ENCODE measurements at places on chromosomes 4 and X.
A peak's percentile ranks its signal among the peaks of the same experiment; 100 is the strongest.

DNA sequence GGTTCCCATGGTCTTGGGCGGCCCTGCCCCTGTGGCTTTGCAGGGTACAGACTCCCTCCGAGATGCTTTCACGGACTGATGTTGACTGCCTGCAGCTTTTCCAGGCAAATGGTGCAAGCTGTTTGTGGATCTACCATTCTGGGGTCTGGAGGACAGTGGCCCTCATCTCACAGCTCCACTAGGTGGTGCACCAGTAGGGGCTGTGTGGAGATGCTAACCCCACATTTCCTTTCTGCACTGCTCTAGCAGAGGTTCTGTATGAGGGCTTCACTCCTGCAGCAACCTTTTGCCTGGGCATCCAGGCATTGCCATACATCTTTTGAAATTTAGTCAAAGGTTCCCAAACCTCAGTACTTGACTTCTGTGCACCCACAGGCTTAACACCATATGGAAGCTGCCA lies 176.1 kb downstream of the DCAF12L1 start:
- no peak for DNase-seq

- DNase-seq: no peak
Measured at GRCh38 chrX:45472968-45473367, 272.3 kb upstream of the DIPK2B start.

GRCh38 chr4:73068491-73069337 lies 802 bp downstream of the COX18 start:
- DNase-seq: no peak

DNA sequence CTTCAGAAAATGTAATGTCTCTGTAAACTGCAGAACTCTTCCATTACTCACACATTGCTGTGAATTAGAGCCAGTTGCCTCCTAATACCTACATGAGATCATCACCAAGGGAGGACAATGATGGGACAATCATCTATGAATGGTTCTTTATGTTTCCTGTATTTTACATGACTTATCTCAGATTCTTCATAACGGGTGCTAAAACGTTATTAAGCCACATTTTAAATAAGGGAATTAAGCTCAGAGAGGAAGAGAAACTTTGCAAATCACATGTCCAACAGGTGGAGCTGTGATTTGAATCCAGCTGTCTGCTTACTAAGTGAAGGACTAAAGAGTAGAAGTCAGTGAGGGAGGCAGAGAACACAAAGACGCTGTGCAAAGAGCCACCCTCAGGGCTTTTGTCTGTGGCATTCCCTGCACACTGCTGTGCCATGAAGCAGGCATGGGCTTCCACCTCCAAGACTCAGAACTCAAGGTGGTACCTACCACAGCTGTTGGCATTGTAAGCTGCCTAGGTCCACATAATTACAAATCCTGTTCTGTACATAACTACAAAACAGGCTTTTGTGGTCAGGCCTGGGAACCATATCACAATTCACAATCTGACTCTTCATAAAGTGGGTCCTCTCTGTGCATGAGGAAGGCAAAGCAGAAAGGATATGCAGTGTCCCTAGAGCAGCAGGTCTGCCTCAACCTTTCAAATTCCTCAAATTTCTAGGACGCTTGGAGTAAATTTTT lies 12.8 kb downstream of the TBC1D9 start:
- DNase-seq: no peak

DNA sequence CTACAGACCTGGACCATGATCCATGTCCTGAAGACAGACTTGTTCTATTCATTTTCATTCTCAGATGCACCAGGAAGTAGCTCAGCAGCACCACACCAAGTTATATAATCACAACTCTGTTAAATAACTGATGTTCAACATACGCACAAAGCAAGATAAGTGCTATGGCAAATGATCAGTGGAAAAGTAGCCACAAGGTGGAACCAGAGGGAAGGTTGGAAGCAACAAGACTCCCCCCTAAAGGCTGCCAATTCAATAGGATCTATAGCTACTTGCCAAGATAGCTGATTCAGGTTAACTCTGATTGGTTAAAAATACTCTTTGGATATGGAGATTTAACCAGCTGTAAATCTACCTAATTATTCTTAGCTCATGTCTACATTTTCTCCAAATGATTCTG lies 23.7 kb upstream of the FAM47B start:
- no peak for DNase-seq

DNA sequence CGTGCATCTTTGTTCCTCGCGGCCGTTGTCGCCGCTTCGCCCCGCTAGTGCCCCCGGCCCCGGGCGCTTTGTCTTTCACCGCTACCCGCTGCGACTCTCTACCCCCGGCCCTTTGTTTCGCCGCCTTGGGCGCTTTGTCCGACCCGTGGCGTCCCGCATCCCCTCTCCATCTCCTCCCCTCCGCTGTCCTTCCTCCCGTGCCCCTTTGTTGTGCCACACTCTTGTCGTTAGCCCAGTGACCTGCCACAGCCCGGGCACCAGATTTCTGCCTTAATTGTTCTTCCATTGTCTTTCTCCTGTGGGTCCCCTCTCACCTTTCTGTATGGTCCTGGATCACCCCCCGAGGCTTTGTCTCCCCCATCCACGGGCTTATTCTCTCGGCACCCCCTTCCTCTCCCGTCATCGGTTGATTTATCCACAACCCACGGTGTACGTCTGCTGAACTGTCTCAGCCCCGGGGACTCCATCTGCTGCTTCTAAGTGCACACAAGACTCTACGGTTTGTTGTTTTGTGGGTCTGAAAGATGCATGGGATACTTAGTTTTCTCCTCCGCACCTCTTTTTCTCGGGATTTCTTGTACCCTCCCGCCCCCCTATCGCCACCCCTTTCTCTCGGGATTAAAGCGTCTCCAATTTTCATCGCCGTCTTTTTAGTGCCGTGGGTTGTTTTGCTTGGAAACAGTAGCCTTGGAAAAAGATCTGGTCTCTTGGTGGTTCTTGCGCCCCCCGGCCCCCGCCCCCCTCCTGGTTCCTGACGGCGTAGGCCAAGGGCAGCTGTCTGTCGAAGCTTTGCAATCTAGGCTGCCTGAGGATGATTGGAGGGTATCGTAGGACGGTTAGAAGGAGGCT lies 783 bp downstream of the RBPJ start:
- no peak for DNase-seq

GRCh38 chrX:15579778-15580747 lies 20.7 kb downstream of the ACE2 start:
- DNase-seq: no peak

- no peak for DNase-seq
Measured at GRCh38 chr4:173119818-173120217, 48.8 kb upstream of the GALNT7 start.

DNA sequence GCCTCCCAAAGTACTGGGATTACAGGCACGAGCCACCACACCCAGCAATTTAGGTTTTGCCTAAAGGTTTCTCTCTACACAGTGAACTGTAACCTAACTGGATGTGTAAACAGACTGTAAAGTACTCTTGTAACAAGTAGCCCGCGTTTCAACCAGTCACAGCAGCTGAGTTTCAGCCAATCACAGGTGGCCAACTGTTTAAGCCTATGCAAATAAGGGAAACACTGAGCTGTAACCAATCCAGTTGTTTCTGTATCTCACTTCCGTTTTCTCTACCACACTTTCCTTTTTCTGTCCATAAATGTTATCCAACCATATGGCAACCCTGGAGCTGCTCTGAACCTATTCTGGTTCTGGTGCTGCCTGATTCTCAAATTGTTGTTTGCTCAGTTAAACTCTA lies 59.9 kb downstream of the DIPK2B start:
- no peak for DNase-seq

GRCh38 chr4:94711635-94712034 lies 46.1 kb upstream of the BMPR1B start:
- DNase-seq: no peak

DNA sequence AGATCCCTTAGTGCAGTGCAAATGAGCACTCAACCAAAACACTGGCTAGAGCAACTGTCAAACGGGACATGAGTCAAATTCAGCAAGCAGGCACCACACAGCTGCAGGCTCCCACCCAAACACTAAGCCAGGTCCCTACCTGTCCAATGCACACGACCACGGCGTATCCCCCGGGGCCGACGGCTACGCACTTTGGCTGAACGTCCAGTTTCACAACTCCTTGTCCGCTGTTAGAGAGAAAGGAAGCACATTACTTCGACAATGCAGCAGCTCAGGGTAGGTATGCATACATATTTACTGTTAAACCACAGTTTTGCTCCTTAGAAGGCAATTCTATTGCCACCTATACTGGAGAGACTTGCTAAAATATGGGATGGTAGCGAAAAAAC lies 35.4 kb downstream of the WDR1 start:
- no peak for DNase-seq

DNA sequence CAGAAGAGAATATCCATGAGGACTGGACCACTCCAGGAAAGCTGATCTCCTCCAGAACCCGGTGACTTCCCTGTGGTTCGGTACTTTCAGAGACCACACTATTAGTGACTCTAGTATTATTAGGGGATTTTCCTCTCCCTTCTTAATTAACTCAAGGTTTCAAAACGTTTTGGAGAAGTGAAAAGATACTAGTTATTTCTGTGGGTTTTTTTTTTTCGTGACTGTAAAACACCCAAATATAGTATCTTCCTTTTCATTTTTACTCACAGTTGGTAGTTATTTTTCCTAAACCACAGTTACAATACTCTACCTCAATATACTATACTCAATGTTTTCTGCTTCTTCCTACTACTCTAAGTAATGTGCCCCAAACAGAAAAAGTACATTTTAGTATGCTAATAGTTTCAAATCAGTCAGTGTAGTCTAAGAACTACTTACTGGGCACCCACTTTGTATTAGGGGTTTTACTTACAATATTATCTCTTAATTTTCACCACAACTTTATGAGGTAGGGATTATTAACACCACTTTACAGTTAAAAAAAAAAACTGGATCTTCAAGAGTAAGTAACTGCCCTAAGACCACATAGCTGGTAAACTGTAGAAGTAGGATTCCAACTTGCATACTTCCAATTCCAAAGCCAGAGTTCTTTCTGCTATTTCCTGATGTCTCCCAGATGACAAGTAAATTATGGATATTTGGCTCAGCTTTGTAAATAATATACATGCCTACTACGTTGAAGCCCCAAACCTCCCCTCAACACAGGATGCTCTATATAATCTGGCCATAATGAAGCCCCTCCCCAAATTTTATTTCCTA lies 45.0 kb downstream of the SLC9A7 start:
- DNase-seq: no peak

DNA sequence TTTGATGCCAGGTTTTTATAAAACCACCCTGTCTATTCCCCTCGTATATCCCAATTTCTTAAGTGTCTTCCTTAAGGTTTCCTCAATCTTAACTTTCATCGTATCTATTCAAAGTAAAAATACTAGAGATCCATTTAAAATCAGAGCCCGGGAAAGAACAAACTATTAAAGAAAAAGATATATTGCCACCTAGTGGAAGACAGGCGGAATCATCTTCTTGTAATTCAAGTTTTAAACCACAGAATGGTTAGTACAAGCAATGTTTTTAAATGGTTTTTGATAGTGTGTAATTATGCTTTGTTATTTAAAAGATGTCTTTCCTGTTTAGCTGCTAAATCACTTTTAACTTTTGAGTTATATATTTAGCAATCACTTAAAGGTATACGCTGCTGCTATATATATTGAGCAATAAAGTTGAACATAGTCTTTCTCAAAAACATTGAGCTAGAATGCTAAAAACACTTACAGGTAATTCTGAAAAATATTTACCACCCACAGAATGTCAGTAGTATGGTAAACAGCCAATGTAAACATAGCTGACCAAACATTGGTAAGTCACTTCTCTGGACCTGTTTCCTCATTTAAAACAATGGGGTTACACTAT lies 18.2 kb downstream of the PRDM8 start:
- no peak for DNase-seq

DNA sequence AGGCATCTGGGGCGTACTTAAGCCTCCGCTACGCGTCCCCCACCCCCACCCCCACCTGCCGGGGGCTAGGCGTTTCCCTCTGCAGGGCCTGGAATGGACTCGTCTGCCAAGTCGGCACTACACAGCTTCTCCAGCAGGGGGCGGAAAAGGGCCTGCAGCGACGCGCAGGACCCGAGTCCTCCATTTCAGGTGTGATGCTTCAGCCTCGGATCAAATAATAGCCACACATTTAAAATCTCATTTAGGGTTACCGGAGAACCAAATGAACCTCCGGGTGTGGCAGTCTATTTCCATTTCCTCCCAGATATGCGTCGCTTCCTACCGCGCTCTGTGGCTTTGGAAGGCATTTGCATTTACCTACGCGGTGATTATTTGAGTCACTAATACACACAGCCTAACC lies 2.9 kb downstream of the PAK3 start:
- peak; percentile 53 for DNase-seq

DNA sequence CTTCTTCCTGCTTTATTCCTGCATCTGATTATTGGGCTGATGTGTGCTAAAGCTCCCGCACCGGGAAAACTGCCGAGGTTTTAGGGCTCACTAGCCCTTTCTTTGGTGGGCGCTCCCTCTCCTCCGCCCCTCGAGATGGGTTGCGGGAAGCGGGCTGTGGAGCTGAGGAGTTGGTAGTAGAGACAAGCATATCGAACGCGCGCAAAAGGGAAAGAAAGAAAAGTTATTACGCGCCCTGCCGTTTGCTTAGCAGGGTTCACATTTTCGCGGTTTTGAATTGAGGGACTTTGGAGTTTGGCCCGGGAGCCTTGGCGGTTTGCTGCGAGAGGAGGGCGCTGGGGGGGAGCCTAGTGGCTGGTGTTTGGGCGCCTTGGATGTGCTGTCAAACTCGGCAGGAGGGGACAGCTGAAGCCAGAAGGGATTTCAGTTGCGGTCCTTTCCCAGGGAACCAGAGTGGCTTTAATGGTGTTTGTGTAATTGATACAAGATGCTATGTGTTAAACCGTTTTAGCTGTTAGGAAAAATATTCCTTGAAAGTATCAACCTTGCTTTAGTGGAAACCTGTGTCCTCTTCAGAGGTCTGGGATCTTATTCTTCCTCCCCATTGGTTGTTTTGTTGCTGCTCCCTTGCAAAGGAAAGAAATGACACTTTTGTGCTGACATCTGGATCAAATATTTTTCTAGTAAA lies 1.1 kb downstream of the GAB1 start:
- DNase-seq: no peak

DNA sequence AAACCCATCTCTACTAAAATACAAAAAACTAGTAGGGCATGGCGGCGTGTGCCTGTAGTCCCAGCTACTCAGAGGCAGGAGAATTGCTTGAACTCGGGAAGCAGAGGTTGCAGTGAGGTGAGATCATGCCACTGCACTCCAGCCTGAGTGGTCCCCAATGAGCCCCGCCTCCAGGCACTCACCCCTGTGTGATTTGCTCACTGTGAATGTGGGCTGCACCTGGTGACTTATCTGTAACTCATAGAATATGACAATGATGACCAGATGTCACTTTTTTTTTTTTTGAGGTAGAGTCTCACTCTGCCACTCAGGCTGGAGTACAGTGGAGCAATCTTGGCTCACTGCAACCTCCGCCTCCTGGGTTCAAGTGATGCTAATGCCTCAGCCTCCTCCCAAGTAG lies 49.0 kb upstream of the HOPX start:
- DNase-seq: no peak

GRCh38 chr4:11843927-11844326 lies 415.2 kb upstream of the HS3ST1 start:
- DNase-seq: no peak

GRCh38 chr4:7009564-7009963 lies 33.6 kb upstream of the TADA2B start:
- no peak for DNase-seq

Measured in stimulated activated CD4-positive, alpha-beta T cell treated with anti-CD3 and anti-CD28 coated beads, Interleukin-12 subunit alpha, Interleukin-12 subunit beta, amount 100 ng/mL, for 24 hours (primary cell).